ENCODE measurements at places on chromosomes 3 and 15.
A peak's percentile ranks its signal among the peaks of the same experiment; 100 is the strongest.

- no peak for DNase-seq
These were observed 656.3 kb downstream of the ROBO1 start for GRCh38 chr3:79111375-79112052.

DNA sequence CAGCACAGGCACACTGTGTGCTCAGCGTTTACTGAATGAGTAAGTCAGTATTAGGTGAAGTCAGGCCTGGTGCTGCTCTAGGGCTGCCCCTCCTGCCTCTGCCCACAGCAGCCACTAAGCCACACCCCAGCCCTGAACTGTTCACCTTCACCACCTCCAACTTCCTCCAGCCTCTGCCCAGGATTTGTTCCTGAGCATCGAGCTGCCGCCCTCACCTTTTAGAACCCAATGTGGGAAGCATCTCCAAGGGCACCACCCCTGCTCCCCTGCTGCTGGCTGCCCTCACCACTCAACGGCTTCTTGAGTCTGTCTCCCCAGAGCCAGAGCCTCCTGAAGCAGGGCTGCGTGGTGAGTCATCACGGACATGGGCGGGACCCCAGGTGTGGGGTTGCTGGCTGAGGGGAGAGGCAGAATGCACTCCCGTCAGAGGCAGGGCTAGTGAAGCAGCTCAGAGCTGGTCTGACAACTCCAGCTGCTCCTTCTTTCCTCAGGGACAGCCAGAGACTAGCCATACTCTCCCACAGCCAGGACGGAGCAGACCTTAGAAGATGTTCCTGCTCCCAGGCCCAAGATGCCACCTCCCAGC lies 5.8 kb downstream of the HYAL2 start:
- DNase-seq: no peak

DNA sequence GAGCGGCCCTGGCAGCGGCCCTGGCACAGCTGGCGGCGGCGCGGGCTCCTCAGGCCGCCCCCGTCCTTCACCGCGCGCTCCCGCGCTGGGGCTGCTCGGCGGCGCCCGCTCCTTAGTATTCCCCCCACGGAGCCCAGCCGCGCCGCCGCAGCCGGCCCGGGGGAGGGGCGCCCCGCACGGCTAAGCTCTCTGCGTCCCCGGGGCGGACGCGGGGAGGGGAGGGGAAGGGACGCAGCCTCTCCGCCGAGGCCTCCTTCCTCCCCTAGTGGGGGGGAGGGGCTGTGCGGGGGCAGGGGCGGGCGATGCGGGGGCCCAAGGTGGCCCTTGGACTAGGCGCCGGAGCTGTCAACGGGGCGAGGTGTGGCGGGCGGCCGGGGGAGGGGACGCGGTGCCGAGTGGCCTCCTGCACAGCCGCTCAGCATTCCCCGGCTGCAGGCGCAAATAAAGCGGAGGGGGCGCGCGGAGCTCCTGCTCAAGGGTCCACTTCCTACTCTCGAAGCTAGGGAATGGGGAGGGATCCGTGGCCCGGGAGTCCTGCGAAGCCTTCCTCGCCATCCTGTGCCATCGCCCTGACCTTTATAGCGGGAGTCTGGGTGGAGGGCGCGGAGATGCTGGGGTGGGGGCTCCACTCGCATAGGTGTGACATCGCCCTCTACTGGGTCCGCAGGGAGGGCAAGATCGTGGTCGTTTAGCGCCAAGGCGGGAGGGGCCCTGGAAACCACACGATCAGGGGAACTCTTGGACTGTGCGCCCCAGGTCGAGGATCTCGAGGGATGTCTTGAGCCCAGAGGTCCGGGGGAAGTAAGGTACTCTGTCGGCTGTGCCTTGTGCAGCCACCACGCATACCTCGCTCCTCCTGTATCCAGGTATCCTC lies 22.2 kb downstream of the EPHB3 start:
- DNase-seq: no peak

DNA sequence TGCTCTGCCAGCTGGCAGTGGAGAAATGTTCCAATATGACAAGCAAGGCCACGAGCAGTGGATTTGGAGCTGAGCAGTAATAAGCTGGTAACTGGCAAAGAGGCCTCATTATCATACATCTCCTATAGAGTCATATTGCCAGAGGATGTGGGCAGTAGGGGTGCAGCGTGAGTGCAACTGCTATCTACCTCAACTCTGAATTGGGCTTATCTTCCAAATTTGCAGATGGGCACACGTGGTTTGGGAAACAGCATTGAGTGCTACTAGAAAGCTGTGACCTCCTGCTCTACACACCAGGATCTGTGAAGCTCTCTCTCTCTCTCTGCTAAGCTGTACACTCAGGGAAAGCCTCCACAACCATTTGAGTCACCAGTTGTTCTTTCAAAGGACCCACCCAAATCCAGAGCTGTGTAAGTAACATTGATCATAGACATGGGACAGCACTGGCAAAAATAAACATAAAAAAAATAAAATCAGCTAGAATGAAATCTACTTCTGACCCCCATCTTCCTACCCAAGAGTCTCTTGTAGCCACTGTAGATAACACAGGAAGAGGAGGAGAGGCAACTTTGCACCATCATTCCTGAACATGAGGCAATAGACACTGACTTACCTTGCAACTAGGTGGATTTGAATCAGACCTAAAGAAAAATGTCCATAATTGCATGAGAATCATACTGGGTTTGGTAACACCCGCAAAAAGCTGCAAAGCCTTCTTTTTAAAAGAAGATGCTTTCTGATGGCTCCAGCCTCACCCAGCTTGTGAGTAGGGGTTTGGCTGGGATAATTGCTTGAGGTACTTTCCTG lies 82.9 kb upstream of the THBS1 start:
- no peak for DNase-seq

DNA sequence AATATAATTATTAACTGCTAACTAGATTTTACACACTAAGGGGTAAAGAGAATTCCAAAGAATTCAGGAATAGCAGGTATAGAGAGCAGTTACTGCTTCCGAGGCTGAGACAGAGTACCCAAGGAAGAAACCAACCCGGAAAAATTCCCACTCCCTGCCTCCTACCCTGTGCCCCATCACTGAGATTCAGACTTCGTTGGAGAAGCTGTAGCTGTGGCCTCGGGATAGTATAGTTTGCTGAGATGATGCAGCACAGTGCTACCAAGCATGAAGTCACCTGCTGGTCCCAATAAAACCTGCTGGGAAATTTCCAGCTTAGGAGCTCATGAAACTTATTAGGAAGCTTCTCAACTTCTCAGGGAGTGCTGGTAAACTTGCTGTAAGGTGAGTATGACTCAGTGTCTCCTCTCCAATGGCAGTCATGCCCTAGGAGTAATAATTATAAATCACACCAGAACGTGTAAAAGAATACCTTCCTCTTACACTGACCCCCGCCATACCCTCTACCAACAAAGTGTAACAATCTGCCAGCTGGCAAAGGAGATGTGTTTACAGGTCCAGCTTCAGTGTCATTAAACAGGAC lies 215.2 kb upstream of the ROBO2 start:
- DNase-seq: no peak

GRCh38 chr3:179546814-179547241 lies 15.9 kb upstream of the ACTL6A start:
- no peak for DNase-seq

- DNase-seq: no peak
These were observed 37.8 kb upstream of the SIAH2 start for GRCh38 chr3:150800722-150801121.

DNA sequence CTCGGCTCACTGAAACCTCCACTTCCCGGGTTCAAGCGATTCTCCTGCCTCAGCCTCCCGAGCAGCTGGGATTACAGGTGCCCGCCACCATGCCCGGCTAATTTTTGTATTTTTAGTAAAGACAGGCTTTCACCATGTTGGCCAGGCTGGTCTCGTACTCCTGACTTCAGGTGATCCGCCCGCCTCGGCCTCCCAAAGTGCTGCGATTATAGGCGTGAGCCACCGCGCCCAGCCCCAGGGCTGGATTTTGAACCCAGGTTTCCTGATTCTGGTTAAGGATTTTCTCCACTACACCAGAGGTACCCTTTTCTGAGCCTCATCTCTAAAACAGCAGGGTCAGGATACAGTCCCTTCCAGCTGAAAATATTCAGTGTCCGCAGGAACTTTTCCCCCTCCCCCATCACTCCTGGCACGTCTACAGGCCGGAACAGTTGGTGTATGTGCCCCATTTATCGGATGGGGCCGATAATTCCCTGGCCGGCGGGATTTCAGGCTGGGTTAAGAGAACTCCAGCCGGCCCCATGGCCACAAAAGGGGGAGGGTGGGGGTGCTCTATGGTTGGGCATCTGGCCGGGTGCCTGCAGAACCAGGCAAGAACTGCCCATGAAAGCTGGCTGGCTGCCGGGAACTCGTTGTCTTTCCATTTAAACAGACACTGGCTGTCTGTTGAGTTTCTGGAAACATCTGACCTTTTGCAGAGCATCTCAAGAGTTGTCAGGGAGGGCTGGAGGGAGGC lies 26.8 kb upstream of the SEMA4B start:
- no peak for DNase-seq

DNA sequence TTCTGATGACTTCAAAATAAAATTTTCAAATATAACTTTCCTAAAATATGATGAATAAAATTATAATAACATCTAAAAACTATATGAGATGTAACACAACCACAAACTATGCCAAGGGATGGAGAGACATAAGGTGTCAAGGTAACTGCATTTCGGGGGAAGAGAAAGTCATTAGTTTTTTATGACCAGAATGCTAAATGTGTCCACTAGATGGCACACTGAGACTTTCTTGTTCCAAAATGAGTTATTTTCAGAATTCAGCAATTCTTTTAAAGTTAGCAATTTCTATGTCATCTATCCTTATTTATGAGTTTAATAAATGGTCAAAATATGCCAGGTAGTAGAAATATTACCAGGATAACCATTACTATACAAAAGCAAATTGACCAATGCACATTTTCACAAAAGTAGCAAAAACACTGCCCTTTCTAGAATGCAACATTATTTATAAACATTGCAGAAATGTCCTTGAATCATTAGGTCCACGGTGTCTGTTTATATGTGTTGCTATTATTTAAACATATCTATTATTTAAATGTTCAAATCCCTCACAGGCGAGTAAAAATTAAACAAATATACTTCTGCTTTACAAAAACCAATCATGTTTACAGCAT lies 374.2 kb downstream of the PLCL2 start:
- DNase-seq: peak; percentile 3

GRCh38 chr15:90210593-90210992 lies 9.5 kb downstream of the SEMA4B start:
- no peak for DNase-seq

GRCh38 chr3:56197259-56197965 lies 270.9 kb downstream of the ERC2 start:
- DNase-seq: peak; percentile 3

GRCh38 chr3:13547591-13548371 lies 1.1 kb upstream of the FBLN2 start:
- DNase-seq: no peak

- DNase-seq: no peak
These were observed 161.0 kb upstream of the FEZF2 start for GRCh38 chr3:62534326-62534725.

- DNase-seq: no peak
These were observed 97.2 kb downstream of the MYO9A start for GRCh38 chr15:72020799-72021198.

GRCh38 chr3:42829083-42829627 lies 19.9 kb downstream of the ACKR2 start:
- no peak for DNase-seq

GRCh38 chr3:139764069-139764905 lies 86.5 kb upstream of the NMNAT3 start:
- no peak for DNase-seq

DNA sequence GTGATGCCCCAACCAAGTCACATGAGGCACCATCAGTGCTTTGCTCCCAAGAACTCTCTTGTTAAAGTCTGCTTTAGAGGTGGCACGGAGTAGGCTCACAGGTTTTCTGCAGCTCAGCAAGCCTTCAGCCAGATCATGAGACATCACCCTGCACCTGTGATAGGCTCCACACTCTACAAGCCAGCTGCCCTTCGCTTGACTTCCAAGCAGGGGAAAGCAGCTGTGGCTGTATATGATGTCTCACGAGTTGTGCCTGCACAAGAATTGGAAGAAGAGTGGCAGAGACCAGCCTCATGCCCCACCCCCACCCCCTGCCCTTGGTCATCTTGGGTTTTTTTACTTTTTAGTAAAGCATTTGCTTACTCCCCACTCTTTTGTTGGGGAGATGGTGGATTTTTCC lies 22.5 kb downstream of the MRPS11 start:
- no peak for DNase-seq

DNA sequence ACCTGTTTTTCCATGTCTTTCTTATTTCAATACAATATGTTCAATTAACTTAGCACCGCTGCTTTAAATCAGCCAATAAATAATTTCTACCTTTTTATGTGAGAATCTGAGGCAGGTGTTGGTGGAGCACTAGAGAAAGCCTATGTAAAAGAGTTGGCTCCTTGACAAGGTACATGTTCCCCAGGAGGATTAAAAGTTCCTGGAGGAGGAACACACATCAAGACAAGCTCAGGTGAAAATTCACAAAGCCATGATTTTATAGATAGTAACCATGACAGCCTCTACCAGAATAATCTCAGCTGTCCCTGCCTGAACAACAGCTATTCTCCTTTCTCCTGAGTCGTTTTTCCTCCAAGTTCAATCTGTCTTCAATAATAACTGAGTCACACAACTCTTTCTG lies 3.4 kb upstream of the ZBED2 start:
- DNase-seq: no peak

DNA sequence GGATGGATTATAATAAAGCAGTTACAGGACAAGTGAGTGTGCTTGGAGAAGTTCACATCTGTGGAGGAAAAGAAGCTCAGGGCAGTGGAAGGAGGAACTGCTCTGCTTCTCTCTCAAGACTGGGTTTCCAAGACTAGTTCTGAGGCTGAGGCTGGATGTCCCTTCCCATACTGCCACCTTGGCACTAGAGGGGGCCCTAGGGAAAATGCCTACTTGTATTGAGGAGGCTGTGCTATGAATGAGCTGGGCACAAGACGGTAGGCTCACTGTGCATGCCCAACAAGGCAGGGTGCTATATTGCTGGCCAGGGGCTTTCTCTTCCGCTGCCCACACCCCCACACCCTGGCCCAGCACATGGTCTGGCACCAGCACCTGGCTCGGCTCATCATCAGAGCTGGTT lies 65.2 kb downstream of the SLCO2A1 start:
- no peak for DNase-seq

GRCh38 chr3:58874248-58874741 lies 175.5 kb downstream of the CFAP20DC start:
- DNase-seq: no peak

DNA sequence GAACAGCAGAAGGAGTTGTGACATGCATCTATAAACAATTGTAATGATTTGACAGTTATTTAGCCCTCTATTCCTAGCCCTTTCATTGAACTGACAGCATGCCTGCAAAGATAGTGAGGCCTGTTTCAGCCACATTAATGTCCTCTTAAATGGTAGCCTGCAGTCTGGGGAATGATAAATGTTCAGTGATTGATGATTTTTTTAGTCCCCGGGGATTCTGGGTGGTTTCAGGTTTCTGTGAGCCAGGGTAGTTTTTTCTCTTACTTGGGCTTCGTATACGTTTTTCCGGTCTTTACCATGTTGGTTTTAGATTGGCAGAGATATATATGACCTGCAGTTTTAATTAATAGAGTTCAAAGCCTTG lies 172.0 kb downstream of the TCF12 start:
- no peak for DNase-seq

Measured in inflammatory macrophage treated with lipopolysaccharide for 1 hour (primary cell).